ENCODE measurements at places on chromosomes 12 and 14. TPM values are rescaled to one million over a fixed set of nuclear protein-coding genes. Genes with fewer than 3 reads are reported as not detected.

The P3H3 gene
- total RNA-seq = 19.4 TPM

GRCh38 chr12:29226616-29227015 lies 77.5 kb downstream of the FAR2 start:
- no peak for DNase-seq

DNA sequence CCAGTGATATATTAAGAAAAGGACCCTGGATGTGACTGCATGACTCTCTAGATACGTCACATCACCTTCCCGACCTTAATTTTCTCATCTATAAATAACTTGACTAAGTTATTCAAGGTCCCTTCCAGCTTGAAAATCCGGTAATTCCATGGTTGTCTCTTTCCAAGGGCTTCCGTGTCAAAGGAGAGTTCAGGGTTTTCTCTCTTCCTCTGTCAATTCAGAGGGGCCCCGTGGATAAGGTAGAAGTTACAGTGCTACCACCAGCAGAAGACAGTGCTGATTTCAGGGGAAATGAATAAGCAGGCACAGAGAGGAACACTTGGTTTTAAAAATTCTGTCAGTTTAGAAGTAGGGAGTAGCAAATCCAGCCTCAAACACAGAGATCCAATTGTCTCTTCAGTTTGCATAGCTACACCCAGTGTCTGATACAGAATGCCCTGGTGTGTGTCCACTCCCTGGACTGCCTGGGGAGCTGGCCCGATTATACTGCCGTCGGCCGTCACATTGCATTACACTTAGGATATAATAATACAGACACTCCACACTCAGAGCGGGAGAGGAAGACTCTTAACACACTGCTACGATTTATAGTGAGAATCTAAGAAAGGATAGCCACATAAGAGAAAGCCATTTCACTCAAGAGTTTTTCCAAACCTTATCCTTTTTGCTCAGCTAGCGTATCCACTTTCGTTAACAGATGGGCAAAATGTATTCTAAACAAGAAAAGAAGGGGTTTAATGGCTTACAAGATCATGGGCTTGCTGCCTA lies 54.7 kb upstream of the GTF2A1 start:
- DNase-seq = no peak

GRCh38 chr12:127509066-127509778 lies 757.7 kb upstream of the TMEM132C start:
- DNase-seq = no peak

DNA sequence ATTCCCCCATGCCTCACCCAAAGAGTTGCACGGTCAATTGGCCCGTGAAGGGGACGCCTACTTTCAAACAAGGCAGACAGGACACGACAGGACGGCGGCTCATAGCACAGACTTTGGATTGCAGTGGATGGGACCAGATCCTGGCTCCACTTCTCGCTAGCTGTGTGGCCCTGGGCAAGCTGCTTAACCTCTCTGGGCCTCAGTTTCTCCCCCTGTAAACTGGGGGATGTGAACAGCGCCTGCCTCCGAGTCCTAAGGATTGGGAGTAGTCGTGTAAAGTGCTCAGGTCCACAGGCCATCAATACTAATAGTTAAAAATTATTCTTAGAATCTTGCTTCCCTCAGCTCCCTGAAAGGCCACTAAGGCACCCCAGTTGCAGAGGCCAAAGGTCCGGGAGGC lies 13.1 kb downstream of the RHOF start:
- no peak for DNase-seq

The RTL1 gene
- total RNA-seq = not detected

The ACOT6 gene
- total RNA-seq = not detected

- no peak for DNase-seq
Observed at GRCh38 chr12:1781772-1782171, 38.6 kb upstream of the LRTM2 start.

DNA sequence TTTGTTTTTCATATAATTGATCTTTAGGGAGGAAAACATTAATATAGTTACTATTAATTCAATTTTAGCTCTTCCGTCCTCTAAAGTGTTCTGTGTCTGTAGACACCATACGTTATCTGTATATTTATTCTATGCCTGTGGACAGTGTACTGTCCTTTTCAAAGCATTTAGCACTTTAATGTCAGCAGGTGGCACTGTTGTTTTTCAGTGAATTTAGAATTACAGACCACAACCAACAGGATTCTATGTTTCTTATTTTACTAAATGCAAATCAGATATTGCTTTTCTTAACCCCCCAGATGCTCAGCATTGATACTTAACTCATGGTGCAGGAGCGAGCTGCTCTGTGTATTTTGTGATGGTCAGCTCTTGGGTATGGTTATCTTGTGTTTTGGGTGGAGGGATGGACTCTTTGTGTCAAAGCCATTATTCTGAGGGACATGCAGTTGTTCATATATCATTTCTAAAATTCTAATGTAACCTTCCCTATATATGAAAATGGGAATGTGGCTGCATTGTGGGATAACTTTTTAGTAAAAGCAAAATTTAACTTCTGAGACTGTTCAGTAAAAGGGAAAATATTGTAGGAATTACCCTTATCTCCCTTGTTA lies 65.2 kb downstream of the PAPOLA start:
- DNase-seq = no peak
